ENCODE measurements at places on chromosomes 2 and 18.

DNA sequence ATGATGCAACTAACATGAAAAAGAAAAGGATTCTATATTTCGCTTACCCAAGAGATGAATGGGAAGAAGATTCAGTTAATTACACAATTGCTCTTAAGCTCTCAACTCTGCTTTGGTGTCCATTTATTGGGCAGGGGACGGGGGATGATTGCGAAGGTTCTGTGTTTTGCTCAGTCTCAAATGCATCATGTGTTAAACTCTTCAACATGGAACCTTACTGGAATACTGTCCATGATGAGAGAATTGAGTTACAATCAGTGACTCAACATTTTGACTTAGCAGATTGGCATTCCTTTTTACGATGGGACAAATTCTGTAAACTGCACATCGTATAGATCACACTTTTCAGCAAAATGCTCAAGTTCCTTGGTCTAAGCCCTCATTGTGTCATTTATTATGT lies 135.6 kb downstream of the RBMS1 start:
- DNase-seq, result no peak

DNA sequence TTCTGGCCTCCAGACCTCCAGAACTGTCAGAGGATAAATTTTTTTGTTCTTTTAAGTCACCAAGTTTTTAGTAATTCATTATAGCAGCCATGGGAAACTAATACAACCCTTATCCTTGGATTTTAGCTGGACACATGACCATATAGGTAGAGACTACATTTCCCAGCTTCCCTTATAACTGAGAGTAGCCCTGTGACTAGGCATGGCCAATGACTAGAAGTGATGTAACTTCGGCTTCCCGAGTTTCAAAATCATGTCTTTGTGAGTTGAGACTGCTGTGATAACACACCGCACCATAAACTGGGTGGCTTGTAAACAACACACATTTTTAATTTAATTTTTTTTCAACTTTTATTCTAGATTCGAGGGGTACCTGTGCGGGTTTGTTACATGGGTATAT lies 134.0 kb upstream of the SERTAD2 start:
- DNase-seq, result no peak

DNA sequence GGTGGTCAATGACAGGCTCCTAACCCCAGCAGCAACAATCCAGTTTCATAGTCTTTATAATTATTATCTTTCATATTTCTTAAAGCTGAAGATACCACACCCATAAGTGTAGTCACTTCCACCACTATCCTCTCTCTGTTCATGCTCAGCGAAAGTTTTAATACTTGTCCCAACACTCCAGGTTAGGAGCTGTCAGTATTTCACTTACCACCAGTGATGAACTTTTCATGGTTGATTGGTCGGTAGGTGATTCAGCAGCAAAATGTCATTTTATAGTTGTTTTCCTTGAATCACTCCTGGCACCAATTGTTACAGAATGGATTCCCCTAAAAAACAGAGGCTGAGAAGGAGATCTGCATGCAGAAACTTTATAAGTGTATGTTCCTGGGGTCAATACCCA lies 324.9 kb downstream of the CCDC85A start:
- no peak for DNase-seq

- DNase-seq, result peak; percentile 21
Measured at GRCh38 chr18:63339920-63340484, 20.4 kb upstream of the BCL2 start.

- no peak for DNase-seq
Measured at GRCh38 chr2:38268691-38269327, 108.3 kb downstream of the ATL2 start.

- no peak for DNase-seq
Measured at GRCh38 chr2:206962966-206963365, 23.6 kb downstream of the CPO start.

GRCh38 chr2:38390947-38391346 lies 13.9 kb upstream of the ATL2 start:
- no peak for DNase-seq

- DNase-seq, result no peak
Measured at GRCh38 chr18:41647914-41648313, 307.1 kb upstream of the PIK3C3 start.

DNA sequence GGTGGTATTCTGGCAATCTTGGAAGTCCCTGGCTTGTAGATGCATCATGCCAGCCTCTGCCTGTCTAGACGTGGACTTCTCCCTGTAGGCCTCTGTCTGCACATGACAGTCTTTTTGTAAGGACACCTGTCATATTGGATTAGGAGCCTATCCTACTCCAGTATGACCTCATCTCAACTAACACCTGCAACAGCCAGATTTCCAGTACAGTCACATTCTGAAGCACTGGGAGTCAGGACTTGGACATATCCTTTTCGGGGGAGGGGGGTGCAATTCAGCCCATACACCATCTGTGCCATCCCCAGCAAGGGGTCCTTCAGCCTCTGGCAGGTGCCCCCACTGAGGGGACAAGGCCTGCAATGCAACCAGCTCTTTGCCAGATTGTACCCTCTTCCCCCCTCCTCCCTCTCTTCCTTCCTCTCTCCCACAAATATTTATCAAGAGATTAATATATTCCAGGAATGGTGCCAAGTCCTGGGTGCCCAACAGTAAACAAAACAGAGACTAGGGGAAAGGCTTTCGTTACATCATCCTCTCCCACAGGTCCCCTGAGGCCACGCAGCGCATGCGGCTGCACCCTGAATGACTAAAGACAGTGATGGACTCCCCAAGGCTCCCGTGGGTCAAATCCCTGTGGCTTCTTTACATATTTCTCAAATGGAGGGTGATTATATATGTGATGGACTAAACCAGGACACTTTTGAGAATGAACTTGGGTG lies 20.5 kb upstream of the MYCN start:
- DNase-seq, result no peak

DNA sequence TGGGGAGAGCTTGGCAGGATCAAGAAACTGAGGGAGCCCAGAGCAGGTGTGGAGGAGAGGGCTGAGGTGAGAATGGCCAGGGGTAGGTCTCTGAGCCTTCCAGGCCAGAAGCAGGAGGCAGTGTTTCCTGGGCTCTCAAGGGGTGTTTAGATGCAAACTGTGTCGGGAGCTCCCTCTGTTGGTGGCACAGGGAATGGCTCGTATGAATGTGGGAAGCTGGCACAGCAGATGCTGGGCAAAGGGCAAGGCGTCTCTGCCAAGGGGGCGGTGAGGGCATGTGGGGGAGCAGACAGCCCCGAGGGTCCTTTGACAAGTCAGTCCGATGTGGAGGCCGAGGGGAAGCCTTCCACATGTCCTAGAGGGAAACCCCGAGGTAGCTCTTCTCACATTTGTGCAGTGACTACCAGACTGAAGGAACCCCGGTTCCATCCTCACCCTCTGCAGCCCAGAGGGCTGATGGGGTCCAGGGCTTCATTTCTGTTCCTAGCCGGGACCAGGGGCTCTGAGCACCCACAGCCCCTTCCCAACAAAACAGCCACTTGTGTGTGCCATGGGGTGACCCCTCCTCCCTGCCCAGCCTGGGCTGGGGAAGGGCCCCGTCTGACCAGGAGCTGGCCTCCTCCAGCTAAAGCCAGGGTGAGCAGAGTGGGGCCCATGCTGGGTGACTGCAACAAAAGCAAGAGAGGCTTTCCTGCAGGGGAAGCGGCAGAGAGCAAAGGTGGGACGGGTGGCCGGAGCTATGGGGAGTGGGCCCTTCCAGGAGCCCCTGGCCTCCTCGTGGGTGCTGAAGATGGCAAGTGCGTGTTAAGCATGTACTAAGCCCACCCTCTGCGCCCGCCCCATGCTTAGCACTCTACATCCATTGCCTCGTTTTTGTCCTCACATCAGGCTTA lies 103.4 kb downstream of the SEPTIN10 start:
- DNase-seq, result peak; percentile 65

- no peak for DNase-seq
Measured at GRCh38 chr2:212426637-212427412, 111.8 kb downstream of the ERBB4 start.

GRCh38 chr2:3738454-3738853 lies 35.1 kb downstream of the DCDC2C start:
- DNase-seq, result no peak

DNA sequence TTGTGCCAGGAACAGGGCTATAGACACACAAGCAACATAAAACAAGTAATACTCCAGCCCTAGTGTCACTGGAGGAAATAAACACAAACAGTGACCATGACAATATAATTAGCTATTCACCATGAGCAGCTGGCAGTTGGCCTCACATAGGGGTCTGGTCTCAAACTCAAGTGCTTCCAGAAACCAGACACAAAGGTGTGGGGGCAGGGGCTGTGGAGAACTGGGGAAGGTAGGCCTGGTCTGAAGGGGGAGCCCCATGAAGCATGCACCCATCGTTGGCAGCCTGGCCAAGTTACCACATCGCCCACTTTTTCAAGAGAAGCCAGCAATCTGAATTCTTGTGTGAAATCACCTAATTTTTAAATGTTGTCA lies 49.5 kb upstream of the SP3 start:
- DNase-seq, result no peak

- DNase-seq, result no peak
Measured at GRCh38 chr2:151670346-151670745, 63.9 kb downstream of the NEB start.

- no peak for DNase-seq
Measured at GRCh38 chr2:204453730-204454167, 91.5 kb upstream of the PARD3B start.

GRCh38 chr2:3169106-3169870 lies 208.3 kb downstream of the EIPR1 start:
- no peak for DNase-seq

DNA sequence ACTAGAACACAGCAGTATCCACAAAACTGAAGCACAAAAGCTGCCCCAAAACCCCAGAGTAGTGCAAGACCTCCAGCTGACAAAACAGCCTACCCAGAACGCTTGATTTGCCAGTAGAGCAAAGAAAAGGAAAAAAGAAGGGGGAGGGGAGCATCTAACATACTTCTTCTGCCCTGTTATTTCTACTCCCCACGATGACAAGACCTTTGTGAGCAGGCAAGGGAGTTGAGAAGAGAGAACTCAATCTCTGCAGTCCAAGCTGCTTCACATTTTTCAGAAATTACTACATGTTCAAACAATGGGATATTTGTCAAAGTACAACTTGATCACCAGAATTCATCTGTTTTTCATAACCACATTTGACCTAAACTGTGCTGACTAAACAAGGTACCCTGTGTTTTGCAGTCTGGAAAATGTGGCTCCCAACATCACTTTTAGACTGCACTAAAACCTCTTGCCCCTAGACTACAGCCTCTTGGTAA lies 286.7 kb downstream of the EXOC6B start:
- DNase-seq, result no peak

DNA sequence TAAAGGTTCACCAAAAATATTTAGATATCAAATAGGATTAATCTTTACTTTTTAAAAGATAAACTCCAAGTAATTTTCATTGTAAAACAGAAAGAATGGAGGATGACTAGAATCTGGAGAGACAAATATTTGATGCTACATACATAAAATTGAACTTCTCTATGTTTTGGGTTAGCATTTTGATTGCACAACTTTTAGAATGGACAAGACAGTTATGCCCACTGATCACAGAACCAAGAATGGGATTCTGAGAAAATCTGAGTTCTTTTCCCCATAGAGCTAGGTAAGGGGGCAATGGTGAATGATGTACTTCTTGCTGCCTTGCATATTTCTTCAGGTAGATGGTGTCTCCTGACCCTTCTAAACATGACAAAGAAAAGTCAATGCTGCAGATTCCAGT lies 191.2 kb upstream of the ZEB2 start:
- DNase-seq, result no peak

GRCh38 chr2:83016343-83017110 lies 1442.6 kb downstream of the SUCLG1 start:
- no peak for DNase-seq

GRCh38 chr2:150346806-150347205 lies 140.7 kb downstream of the RND3 start:
- DNase-seq, result no peak

- DNase-seq, result no peak
Measured at GRCh38 chr2:102111823-102112222, 30.7 kb upstream of the IL1R1 start.

GRCh38 chr18:37778417-37779165 lies 213.0 kb upstream of the CELF4 start:
- peak; percentile 61 for DNase-seq

Measured in GDM1 (cell line).